Breast epithelium (tissue), 4 donors: ENCODE measurements at places on chromosomes 13 and 19.

GRCh38 chr19:29364224-29364726, 151.3 kb upstream of the UQCRFS1 start:
- no peak for DNase-seq

DNA sequence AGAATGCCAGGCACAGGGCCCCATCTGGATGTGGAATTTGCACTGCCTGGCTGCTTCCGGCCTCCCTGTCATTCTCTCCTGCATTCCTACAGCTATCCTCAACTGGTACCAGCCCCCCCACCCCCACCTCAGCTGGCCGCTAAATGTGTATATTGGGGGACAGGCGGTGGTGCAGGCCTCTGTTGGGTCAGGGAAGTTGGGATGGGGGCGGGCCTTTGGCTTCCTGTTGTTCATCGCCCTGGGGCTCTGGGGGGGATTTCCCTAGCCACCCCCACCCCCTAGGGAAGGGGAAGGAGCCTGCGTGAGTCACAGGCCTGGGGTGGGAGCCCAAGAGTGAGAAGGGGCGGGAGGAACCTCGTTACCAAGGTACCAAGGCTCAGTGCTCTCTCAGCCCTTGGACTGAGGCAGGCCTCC, 10.6 kb downstream of the POU2F2 start:
- DNase-seq: no peak

DNA sequence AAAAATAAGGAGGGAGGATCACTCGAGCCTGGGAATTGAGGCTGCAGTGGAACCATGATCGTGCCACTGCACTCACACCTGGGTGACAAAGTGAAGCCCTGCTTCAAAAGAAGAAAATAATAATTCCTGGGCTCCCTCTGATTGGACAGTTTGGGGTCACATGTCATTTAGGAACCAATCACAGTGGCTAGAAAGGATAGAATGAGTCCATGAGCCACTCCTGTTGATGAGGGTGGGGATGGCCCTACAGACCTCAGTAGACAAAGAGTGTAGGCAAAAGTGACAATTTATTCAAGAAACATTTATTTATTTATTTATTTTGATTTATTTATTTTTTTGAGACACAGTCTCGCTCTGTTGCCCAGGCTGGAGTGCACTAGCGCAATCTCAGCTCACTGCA, 26.8 kb upstream of the ADGRE5 start:
- no peak for DNase-seq

- DNase-seq: no peak
These were observed 22.1 kb upstream of the WDFY2 start for GRCh38 chr13:51562011-51562671.

DNA sequence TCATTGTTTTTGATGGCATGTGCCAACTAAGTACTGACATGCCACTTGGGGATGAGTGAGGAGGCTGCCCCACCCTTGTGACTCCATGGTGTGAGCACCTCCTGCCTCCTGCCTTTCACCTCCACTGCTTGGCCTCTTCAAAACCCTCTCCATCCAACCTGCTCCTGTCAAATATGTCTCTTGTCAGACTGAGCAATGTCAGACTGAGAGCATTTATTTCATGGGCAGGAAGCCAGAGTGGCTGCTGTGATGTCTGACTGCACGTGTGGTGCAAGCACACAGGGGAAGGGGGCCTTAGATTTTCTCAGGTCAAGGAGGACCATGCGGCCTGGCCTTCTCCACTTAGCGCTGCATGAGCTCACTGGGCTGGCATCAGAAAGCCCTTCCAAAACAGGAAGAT, 68.3 kb downstream of the STARD13 start:
- no peak for DNase-seq

GRCh38 chr19:15442142-15442920, 7.4 kb downstream of the WIZ start:
- DNase-seq: no peak

GRCh38 chr13:53151336-53152056, 122.9 kb downstream of the OLFM4 start:
- no peak for DNase-seq

- no peak for DNase-seq
These were observed 45.6 kb downstream of the CEBPG start for GRCh38 chr19:33418871-33419787.

- DNase-seq: no peak
These were observed 62.3 kb downstream of the TBC1D4 start for GRCh38 chr13:75419656-75420055.

DNA sequence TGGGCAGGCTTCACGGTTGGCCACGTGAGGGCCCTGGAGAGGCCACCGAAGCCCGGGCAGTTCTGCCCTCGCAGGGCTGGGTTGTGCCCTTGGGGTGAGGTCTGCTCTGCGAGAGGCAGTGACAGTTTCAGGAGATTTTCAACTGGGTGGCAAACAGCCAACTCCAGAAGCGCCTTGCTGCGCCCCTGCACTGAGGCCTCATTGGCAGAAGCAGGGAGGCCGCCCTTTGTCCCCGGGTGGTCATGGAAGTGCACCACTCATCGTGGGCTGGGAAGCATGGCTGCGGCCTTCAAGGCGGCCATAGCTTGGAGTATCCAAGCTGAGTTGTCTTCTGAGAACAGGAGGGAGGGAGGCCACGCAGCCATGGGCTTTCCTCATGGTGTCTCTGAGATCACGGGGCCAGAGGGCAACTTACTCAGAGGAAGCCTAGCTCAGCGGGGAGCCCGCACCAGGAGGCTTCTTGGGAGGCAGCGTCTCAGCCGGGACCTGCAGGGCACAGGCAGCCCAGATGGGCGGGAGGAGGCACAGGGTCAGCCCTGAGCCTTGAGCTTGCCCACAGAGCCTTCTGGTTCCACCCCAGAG, 14.8 kb downstream of the PLEKHJ1 start:
- DNase-seq: no peak

- DNase-seq: no peak
These were observed 20.8 kb downstream of the ZNF283 start for GRCh38 chr19:43847884-43848283.

DNA sequence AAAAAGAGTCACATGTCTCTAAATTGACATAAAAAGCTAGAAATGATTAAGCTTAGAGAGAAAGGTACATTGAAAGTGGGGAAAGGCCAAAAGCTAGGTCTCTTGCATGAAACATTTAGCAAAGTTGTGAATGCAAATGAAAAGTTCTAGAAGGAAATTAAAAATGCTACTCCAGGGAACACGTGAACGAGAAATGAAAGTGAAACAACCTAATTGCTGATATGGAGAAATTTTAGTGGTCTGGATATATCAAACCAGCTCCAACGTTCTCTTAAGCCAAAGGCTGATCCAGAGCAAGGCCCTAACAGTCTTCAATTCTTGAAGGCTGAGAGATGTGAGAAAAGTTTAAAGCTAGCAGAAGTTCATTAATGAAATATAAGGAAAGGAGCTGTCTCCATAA, 419.8 kb downstream of the SLITRK6 start:
- DNase-seq: no peak

GRCh38 chr13:21322327-21322965, 136.7 kb downstream of the ZDHHC20 start:
- DNase-seq: no peak

DNA sequence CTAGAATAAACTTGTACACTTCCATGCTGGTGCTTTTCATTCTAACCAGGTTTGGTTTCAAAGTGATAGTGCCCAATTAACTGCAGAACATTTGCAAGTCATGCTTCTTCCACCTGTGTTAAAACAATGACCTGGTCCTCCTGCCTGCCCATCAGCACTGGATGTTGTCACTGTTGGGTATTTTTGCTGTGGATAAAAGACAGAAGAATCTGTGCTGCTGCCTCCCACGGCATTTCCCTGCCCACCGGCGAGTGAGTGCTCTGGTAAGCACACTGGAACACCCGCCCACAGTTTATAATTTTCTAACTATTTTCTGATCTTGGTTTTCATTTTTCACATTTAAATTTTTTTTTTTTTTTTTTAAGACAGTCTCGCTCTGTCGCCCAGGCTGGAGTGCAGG, 2.3 kb upstream of the AKAP8 start:
- DNase-seq: no peak

- DNase-seq: no peak
These were observed 140.2 kb downstream of the VWA8 start for GRCh38 chr13:41820581-41821237.

DNA sequence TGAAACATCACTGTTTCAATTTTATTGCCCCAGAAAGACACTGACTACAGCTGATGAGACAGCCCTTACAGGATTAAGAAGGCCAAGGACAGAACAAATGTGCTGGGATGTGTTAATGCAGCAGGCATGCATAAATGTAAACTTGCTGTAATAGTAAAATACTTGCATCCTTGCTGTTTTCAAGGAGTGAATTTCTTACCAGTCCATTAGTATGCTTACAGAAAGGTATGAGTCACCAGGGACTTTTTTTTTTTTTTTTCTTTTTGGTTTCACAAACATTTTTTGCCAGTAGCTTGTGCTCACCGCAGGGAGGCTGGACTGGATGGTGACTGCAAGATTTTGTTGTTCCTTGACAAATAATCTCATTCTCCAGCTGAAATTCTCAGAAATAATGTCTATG, 55.1 kb downstream of the GPR180 start:
- no peak for DNase-seq

DNA sequence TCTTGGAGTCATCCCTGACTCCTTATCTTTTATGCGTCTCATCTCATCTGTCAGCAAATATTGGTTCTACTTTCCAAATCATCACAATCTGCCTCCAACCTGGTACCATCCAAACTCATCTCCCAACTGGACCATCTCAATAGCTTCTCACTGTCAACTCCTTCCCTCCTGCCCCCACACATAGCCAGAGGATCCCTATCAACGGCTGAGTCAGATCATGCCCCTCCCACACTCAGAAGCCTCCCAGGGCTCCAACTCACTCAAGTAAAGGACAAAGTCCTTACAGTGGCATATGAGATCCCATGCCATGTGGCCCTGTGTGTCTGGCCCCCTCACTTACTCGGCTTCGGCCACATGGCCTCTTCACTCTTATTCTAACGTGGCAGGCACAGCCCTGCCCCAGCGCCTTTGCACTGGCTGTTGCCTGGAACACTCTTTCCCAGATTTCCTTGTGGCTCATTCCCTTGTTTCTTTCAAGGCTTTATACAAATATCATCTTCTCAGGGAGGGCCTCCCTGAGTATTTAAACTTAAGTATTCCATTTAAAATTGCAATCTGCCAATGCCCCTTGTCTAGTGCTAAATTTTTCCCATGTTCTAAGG, 4.3 kb downstream of the SPRED3 start:
- DNase-seq: no peak

GRCh38 chr13:99182439-99182838, 18.2 kb upstream of the UBAC2 start:
- DNase-seq: no peak

- DNase-seq: no peak
These were observed 116.6 kb downstream of the PCDH17 start for GRCh38 chr13:57748096-57748495.

GRCh38 chr19:2942928-2943640, 1.7 kb downstream of the ZNF77 start:
- no peak for DNase-seq

DNA sequence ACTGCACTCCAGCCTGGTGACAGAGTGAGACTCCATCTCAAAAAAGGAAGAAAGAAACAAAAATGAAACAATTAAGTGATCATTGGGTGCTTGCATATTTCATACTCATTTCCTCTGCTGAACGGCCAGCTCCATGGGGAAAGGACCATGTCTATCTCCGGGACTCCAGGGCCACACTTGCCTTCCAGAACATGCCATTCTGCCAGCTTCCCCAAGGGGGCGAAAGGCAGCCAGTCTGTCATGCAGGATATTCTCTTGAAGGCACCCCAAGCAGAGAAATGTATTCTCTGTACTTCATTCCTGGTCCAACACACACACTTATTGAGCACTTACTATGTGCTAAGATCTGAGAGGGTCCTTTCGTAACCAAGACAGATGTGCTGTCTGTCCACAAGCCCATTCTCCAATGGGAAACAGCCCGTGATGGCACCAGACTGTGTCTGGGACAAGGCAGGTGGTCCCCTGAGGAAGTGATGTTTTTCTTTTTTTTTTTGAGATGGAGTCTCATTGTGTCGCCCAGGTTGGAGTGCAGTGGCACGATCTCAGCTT, 10.2 kb upstream of the CARM1 start:
- no peak for DNase-seq

DNA sequence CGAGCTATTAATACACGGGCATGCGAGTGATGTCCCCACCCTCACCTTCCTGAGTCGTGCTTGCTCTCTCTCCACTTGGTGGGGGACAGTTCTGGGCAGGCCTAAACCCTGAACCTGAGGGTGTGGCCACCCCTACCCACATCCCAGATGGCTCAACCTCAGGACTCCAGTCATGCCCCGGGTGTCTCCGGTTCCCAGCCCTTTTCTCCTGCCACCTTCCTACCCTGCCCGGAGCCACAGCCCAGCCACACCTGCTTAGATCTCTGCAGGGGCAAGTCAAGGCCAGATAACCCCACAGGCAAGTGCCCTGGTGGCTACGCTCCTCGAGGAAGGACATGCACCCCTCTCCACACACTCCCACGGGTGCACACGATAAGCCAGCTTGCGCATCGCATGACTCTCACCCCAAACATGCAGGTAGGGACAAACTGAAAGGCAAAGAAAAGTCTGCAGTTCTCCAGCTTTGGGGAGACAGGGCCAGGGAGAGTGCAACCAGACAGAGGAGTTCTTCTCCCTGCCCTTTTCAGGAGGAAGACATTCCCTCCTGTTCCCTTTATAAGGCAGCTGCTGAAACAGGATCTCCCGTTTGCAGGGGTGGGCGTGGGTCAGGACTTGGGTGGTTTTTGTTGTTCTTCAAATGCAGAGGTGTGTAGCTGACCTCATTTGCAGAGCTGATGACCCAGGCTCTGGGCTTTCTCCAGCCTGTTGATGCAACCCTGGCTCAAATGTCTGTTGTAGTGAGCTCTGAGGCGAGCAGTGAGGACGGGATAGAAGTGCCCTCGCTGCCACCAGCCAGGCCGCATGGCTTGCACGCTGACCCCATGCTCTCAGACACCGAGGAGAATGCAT, 88.6 kb downstream of the DPF1 start:
- no peak for DNase-seq

DNA sequence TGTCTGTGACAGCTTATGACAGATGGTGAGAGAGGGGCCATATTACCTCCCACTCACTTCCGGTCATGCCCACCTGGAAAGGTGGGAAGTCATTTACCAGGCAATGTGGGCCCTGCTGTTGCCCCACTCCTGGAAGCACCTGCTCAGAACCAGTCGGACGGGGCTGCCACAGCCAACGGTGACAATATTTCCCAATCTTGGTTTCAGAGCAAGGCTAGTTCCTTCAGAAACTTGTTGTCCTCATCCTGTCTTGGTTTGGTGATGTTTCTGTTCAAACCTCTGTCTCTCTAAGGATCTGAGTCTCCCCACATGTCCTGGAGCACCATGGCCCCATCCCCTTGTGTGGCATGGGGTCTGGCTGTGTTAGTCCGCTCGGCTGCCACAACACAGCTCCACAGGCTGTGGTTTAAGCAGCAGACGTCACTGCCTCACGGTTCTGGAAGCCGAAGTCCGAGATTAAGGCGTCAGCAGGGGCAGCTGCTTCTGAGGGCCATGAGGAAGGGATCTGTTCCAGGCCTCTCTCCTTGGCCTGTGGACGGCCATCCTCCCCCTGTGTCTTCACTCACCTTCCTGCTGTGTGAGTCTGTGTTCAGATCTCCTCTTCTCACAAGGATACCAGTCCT, 31.5 kb upstream of the SLC15A1 start:
- DNase-seq: no peak

GRCh38 chr19:33248553-33248953, 22.9 kb upstream of the SLC7A10 start:
- no peak for DNase-seq

- no peak for DNase-seq
These were observed 172.8 kb downstream of the DNAJC15 start for GRCh38 chr13:43196086-43196621.
